ENCODE measurements at places on chromosomes 5 and 9.

DNA sequence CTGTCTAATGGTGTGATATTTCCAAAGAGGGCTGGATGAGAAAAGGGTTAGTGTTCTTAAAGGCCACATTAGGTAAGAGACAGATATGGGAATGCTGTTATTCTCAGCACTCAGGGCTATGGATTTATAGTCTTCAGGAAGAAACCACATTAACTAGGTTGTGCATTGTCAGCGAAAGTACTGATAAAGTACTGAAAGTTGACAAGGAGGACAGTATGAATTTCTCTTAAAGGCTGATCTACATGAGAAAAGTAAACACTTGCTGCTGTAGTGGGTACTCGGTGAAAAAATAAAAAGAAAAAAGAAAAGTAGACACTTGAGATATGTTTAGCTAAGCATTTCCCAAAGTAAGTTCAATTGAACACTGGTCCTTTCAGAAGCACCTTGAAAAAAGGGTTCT is 381.0 kb upstream of the RPS23 start:
- DNase-seq = no peak

DNA sequence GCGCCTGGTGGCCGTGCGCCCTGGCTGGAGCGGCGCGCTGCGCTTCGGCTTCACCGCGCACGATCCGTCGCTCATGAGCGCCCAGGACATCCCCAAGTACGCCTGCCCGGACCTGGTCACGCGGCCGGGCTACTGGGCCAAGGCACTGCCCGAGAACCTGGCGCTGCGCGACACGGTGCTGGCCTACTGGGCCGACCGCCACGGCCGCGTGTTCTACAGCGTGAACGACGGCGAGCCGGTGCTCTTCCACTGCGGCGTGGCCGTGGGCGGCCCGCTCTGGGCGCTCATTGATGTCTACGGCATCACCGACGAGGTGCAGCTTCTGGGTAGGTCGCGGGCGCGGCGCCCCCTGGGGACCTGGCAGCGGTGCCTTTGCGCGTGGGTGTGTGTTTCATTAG is 28.9 kb downstream of the NEURL1B start:
- DNase-seq = no peak

GRCh38 chr5:7815892-7816534 is 34.9 kb downstream of the CFAP90 start:
- peak; percentile 80 for DNase-seq

- DNase-seq = no peak
These were observed 101.7 kb downstream of the ARRDC3 start for GRCh38 chr5:91281401-91281800.

DNA sequence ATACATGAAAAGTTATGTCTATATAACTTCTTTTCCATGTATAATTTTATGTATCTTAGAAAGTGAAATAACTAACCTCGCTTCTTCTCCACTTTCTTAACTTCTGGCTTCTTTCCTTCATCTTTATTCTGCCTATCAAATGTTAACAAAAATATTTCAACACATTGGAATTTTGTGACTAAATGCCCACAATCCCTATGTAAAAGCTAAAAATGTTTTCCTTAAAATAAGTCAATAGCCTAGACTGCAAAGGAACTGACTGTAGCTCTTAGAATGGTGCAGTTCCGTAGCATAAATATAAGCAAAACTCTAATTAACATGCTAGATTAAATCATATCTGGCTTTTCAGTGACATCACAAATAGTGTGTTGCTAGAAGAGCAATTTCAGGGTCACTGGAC is 40.9 kb downstream of the PSIP1 start:
- DNase-seq = no peak

DNA sequence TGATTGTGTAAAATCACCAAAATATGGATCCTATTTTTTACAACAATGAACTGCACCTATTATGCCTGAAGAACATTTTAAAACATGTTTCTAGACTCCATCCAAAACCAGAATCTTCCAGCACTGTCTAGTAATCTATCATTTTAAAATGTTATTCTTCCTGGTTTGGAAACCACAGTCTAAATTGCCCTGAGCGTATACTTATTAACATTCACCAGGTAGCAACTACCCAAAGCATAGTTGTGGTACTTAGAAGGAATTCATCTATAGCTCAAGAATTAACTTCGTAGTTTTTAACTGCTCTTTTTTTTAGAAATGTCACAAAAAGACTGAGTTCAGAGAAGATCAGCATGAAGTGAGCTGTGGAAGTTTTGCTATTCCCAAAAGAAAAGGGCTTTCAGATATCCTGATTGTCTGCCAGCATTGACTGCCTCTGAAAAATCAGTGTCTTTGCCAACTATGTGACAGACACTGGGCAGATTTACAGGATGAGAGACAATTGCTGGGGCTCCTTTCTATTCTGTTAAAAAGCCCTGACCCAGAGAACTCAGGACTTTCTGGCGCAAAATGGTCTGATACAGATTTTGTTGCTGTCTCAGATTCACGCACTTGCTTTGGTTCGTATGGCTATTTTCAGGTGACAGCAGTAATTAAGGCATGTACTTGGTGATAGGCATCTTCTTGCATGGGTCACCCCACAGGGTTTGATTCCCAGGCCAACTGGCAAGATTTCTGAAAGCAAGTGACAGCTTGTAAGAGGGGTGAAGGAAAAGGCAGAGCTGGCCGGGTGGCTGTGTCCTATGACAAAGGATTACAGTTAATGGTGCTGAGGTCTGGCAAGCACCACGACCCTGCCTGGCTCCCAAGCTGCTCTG is 152.5 kb upstream of the RAI14 start:
- DNase-seq = no peak

GRCh38 chr5:8831251-8831650 is 714.6 kb downstream of the SEMA5A start:
- DNase-seq = no peak

- DNase-seq = no peak
These were observed 100.9 kb downstream of the ATP10B start for GRCh38 chr5:160750938-160751657.

DNA sequence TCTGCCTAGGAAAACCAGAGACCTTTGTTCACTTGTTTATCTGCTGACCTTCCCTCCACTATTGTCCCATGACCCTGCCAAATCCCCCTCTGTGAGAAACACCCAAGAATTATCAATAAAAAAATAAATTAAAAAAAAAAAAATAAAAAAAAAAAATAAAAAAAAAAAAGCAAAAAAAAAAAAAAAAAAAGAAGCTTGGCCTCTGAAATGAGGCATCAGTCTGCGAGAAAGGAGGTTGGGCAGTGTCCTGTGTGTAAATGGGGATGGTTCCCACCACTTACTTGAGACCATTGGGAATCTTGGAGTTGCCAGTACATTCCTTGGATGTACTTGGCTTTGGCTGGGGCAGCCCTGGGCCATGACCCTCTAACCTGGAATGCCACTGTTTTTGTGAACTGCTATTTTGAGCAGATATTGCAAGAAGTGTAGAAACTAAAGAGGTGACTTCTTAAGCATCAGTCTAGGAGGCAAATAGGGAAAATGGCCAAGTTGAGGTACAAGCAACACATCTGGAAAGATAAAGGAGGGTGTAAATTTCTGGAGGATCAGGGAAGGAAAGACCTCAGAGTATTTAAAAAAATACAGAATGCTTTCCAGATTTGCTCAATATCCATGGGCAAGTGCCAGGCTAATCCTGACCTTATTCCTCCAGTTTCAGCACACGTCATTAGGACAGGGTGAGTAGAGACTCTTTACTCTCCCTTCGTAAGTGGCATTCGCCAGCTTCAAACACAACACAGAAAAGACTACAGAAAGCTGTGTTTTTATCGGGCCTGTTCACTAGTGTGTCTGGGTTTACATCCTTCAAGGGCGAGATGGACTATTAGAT is 58.1 kb downstream of the HSPA4 start:
- DNase-seq = no peak

DNA sequence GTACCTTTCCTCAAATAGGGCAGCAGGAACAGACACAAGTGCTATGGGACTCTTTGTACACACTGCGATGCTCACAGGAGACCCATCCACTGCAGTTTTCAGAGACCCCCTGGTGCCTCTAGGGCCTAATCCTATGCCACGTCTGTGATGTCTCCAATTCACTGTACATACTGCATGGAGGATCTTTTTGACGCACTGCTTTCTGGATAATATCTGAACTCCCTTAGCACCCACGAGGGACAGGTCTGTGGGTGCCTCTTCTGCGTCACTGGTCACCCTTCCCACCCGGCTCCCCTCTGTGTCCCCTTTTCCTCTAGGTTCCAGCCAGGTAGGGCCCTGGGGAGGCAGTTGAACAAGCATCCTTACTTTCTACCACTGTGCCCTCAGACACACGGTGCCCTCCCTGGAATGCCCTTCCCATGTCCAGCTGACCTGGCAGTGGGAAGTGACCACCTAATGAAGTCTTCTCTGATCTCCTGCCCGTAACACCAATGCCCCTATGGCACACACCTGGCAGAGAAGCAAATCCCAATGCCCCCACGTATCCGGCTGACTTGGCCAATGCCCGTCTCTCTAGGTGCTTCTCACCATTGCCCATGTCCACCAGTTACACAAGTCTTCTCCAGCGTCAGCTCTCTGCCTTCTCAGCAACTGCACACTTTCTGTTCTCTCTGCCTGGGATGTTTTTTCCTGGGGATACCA is 41.5 kb downstream of the FOXI1 start:
- DNase-seq = no peak

DNA sequence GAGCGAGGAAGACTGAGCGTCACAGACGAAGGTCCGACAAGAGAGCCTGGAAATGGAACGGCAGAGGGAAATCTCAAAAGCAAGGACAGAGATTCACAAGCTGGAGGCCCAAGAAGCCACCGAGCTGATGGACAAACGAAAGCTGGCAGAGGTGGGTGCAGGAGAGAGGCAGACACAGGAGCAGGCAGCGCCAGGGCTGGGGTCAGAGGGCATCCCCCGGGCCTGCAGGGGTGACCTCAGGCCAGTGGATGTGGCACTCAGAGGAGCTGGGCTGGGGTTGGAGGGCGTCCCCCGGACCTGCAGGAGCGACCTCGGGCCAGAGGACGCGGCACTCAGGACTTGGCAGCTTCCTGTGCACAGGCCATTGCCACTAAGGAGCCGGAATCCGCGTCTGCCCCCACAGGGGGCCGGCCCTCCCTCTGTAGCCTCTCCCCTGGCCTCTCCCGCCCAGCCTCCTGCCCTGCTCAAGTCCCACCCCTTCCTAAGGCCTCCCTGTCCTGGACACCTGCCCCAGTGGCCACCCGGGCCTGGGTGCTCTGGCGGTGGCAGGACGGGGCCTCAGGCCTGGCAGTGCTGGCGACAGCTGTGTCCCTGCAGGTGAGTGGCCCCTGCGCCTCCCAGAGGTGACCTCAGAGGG is 40.4 kb downstream of the EXD3 start:
- no peak for DNase-seq
